ENCODE measurements at places on chromosomes 4 and X.

DNA sequence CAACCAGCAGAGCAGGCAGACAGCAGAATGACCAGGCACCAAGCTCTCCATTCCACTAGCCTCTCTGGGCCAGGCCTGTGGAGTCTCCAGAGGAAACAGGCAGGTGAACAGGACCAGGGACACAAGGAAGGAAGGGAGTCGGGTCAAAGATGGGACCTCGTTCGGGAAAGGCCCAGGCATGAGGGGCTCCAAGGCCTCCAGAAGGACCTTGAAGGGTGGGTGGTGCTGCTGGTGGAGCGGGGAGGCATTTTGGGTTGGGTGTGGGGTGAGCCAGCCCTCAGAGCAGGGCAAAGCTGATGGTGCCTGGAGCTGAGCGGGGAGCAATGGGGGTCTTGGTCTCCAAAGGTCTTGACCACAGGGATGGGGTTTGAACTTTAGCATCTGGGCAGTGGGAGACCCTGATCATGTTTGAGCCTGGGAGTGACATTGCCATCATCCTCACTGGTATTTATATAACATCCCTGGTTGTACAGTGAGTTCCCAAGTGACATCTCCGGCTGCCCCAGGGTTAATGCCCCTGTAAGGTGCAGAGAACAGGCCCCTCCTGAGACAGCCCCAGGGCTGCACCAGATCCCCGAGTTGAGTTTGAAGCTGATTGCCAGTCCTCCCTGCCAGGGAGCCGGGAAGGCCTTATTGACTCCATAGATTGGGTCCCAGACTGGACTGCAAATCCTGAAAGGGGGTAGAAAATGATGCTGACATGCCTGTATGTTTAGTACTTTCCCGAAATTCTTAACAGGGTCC, 52.7 kb downstream of the PSAPL1 start:
- no peak for DNase-seq

- DNase-seq = no peak
These were observed 451.5 kb upstream of the FAM241A start for GRCh38 chr4:111693758-111694157.

GRCh38 chrX:153863251-153863991, 22.6 kb downstream of the L1CAM start:
- DNase-seq = no peak

DNA sequence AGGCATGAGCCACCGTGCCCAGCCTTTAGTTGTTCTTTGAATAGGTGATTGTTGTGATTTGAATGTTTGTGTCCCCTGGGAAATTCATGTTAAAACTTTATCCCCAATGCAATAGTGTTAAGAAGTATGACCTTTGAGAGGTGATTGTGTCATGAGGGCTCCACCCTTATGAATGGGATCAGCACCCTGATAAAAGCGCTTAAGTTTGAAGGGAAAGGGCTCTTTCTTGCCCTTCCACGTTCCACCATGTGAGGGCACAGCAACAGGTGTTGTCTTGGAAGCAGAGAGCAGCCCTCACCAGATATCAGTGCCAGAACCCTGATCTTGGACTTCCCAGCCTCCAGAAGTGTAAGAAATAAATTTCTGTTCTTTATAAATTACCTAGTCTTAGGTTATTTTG, 33.7 kb upstream of the RP2 start:
- DNase-seq = no peak

- DNase-seq = no peak
These were observed 429.3 kb downstream of the AFF2 start for GRCh38 chrX:148929686-148930085.

DNA sequence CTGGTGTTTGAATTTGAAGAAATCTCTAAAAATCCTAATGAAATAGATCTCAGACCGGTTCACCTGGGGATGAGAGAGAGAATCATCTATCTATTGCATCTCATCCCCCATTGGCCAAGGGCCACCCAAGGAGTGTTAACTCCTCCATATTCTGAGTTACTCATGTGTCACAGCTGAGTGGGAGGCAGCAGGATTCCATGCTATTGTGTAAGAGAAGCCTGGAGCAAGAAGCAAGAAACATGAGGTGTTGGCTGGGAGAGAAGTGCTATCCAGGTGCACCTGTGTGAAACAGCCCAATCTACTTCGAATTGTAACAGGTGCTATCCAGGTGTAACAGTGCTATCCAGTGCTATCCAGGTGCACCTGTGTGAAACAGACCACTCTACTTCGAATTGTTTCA, 150.3 kb upstream of the MAOA start:
- DNase-seq = no peak

- DNase-seq = no peak
These were observed 115.4 kb downstream of the MGST2 start for GRCh38 chr4:139781066-139781465.

DNA sequence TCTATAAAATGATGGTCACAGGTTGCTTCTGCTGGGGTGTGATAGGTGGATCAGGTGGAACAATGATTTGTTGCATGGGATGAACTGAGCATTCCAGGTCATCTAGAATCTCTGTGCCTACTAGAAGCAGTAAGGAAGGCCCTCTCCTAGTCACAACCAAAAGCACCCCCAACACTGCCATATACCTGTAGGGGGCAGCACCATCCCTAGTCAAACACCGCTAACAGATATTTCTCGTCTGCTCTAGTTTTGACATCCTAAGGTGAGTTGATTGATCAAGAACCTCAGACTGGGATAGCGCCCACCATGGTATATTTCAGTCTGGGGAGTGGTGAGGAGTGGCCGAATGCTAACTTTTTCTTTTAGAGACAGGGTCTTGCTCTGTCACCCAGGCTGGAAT, 160.2 kb downstream of the NHS start:
- DNase-seq = no peak

- DNase-seq = no peak
These were observed 9.1 kb upstream of the VCX3B start for GRCh38 chrX:8455557-8455956.

GRCh38 chr4:52266537-52267137, 215.5 kb downstream of the SPATA18 start:
- no peak for DNase-seq

GRCh38 chr4:88080626-88081025, 73.2 kb downstream of the PKD2 start:
- DNase-seq = no peak

- no peak for DNase-seq
These were observed 47.4 kb downstream of the NRK start for GRCh38 chrX:105869701-105870100.

GRCh38 chrX:105636667-105637066, 185.7 kb upstream of the NRK start:
- DNase-seq = no peak

DNA sequence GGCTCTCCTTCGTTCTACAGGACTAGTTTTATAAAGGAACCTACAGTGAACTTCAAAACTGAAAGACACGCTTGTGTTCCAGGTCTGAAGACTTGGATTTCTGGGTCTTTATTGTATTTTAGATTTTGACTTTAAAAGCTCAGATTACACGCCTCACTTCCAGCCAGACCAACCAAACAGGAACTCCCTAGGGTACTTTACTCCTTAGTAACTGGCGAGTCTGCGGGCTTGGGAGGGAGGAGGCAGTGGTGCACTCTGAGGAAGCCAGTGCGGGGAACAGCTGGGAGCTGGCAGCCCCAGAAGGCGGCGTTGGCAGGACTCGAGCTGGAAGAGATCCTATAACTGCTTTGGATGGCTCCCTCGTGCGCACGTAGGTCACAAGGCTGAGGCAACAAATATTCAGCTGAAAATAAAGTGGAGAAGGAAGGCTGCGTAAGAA, 391 bp upstream of the PHKA1 start:
- peak; percentile 37 for DNase-seq

GRCh38 chr4:3607690-3608552, 75.7 kb upstream of the LRPAP1 start:
- DNase-seq = no peak

GRCh38 chr4:140996766-140997165, 136.5 kb downstream of the RNF150 start:
- no peak for DNase-seq

DNA sequence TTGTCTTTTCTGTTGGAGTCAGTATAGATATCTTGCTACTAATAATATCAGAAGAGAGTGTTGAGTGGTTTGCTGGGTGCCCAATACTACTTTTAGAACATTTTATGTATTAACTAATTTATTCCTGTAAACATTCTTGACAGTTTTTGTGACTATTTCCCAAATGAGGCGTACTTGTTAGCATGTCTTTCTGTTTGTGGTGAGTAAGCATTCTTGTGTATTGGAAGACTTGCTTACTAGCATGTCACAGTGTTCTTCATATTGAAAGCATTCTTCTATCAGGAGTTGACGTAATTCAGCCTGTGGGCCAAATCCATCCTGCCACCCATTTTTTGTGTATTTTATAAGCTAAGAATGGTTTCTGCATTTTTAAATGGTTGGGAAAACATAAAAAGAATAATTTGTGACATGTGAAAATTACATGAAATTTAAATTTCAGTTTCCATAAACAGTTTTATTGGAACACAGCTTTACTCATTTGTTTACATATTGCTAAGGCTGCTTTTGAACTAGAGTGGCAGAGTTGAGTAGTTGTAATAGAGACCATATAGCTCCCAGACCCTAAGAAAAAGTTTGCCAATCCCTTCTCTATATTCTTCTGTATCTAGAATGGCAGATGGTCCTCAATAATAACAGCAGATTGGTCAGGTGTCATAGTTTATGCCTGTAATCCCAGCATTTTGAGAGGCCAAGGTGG, 20.4 kb downstream of the REPS2 start:
- DNase-seq = no peak

Data from NCI-H2029 treated with DMSO at 0.1 percent for 48 hours (cell line).